Activated naive CD8-positive, alpha-beta T cell treated with anti-CD3 and anti-CD28 coated beads, Interleukin-2, amount 10 ng/mL, durations not matched to agents 7 days and 5 days (primary cell): ENCODE measurements at places on chromosomes 2 and 18. TPM values are rescaled to one million over a fixed set of nuclear protein-coding genes. Genes with fewer than 3 reads are reported as not detected.

DNA sequence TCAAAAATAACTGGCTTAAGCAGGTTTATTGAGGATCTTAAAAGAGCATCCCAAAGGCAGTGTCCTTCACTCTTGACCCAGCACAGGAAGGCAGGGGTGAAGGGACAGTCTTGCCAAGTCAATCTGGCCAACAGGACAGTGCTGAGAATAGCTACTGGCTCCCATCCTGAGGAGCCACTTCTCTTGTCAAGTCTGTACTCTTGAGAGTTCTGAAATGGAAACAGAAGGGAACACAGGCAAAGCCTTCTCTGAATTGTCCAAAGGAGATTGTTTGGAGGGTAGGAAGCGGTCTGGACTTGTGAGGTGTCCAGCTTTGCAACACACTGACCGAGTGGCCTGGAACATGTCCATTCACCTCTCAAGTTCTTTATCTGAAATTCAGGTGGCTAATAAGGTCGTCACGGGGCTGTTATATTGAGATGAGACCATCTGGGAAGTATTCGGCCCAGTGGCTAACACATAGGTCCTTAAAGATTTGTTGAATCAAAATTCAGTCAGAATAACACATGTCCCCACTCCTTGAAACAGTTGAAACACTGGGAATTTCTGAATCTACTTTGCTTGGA lies 99.5 kb upstream of the FHL2 start:
- no peak for DNase-seq

DNA sequence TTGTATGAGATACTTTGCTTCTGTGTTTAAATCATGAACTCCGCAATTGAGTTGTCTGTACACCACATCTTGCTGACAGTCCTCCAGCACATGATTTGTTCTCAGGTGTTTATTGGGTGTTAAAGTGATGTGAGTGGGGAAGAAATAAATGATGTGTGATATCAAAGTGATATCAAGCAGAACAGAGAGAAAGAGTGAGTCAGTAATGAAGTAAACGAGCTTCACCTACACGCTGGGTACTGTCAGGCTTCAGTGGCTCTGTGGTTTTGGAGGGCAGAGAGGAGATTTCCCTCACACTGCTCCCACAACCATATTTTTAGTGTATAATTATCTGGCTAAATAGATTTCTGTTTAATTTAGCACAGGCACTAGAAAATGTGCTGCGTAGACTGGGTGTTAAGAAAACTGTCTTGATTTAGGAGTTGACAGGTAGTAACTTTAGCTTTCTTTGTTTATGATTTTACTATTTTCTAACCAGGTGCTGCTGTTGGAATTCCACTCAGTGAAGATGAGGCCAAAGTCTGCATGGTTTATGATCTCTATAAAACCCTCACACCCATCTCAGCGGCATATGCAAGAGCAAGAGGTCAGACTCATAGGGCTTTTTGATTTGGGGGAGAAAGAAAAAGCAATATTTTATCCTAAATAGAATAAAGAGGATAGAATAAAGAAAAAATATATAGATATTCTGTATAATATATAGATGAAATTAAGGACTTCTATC lies 21.2 kb downstream of the ATIC start:
- no peak for DNase-seq

DNA sequence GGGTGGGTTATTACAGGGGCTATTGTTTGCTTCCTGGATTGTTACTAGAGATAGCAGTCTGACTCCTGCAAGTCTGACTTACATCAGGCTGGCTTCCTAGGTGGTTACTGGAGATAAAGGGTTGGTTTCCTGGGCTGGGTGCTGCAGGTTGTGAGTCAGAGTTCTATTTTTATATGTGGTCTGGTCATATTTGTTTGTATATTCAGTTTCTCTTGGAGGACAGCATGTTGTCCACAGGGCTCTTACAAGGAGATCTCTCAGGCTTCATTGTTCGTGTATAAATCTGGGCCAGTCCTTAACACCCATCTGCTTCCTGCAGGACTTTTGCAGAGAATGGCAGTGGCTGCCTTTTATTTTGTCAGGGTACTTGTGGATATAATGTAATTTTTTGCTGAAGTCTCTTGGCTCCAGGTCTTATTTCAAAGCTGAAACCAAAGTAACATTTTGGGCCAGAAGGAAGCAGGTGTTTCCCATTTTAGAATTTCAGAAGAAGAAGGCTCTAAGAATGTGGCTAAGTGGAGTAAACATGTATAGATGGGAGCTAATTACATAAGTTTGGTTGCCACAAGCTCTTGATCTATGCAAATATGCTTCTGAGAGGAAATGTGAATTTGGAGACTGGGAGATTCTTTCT lies 65.9 kb upstream of the SLC16A14 start:
- DNase-seq = no peak

GRCh38 chr2:38615237-38615636 lies 12.5 kb upstream of the HNRNPLL start:
- DNase-seq = no peak

DNA sequence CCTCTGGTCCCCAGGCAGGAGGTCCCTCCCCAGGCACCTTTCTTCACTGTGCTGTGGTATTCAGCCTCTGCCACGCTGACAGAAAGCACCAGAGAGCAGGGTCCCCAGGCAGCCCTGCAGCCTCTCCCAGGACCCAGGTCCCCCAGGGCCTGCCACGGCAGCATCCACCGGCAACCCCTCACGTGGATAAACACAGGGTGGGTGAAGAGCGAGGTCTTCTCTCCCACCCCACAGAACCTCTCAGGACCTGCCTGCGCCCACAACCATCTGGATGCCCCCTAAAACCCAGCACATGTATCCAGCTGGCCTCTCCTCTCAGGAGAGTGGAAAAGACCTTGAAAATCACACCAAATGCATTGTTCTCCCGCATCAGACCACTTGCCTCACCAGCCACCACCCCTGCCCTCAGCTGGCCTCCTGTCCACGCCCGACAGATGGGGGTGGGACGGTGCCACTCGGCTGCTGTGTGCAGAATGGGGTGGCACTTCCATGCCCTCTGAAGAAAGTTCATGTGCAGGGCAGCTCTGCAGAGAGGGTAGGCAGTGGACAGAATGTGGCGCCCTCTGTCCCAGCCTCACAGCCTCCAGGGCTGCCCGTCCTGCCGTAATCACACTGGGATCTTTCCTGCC lies 4.0 kb upstream of the CROCC2 start:
- no peak for DNase-seq

DNA sequence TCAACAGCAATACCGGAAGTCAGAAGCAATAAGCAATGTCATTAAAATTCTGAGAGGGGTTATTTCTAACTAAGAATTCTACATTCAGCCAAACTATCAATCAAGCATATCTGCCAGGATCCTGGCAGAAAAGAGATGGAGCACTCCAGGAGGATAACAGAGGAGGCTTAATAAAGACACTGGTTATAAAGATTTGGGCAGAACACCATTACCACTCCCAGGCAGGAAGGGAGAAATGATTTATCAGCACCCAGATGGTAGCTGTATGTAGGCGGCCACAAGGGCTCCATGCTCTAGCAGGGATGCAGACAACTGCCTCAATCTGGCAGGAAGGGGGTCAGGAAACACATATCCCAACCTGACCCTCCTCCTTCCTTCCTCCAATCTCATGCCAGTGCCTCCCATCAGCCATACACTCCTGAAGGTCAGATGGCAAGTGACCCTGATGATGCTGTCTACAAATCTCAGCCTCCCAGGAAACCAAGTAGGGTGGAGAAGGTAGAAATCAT lies 20.5 kb upstream of the TNFAIP6 start:
- DNase-seq = no peak

The ANO7 gene
- 1.4 TPM for total RNA-seq

DNA sequence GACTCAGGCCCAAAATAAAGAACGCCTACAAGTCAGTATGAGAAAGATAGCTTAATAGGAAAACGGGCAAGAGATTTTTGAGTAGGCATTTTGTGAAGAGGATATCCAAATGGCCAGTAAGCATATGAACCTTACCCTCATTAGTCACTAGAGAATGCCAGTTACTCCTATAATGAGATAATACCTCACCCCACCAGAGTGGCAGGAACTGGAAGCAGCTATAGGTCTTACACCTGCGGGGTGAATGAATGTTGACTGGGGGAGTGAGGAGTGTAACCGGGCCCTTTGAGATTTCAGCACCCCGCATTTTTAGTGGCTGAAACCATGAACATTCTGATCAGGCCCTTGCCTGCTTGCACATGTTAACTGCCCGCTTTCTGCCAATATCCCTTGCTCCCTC lies 7.5 kb upstream of the PTPN2 start:
- no peak for DNase-seq

GRCh38 chr2:176158855-176159662 lies 2.0 kb downstream of the HOXD3 start:
- DNase-seq = no peak

DNA sequence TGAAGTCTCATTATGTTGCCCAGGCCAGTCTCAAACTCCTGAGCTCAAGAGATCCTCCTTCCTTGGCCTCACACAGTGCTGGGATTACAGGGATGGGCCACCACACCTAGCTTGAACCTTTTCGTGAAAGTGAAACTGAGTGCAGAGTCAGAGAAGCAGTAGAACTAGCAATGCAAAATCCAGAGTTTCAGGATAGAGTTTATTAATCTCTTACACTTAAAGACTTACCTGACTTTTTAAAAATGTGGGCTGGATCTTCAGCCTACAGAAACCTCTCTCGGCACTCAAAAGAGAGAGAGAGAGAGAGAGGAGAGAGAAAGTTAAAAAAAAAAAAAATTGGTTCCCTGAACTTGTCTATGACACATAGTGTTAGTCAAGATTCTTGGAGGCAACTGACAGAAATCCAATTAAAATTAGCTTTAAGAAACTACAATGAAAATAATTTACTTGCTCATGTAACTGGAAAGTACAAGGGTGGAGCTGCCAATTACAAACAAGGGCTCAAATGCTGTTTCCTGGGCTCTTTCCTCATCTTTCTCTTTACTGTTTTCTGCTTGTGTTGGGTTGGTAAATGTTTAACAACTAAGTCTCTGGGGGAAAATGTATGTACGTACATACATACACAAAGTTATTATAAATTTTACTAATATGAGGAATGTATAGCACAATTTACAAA lies 98.1 kb upstream of the CERS6 start:
- no peak for DNase-seq

DNA sequence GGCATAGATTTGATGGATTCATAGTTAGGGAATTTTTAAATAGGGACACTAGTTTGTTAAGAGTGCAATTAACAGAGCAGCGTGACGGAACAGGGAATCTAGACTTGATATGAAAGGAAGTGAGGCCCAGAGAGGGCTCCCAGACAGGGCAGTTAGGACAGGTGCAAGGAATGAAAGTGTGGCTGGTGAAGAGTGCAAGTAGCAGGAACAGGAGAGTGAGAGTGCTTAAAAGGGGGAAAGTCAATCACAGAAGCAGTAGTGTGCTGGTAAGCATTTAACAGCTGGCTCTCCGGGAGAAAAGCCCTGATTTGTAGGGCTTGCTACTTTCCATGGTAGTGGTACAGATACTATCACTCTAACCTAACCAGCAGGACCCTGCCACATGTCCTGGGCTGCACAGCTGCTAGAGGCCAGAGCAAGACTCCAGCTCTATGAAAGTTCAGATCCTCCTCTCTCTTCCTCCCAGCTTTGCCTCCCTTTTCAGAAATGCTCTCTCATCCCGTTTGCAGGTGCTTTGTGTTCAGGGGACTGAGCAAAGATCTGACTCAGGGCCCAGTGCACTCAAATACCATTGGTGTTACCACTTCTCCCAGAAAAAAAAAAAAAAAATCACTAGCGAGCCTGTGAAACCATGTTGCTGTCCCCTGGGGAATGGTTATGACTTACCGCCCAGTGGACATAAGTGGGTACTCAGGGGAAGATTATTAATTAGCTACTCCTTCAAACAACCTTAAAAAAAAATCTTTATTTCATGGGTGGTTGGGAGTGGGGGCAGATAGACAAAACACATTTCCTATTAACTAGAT lies 18.1 kb upstream of the GCFC2 start:
- DNase-seq = no peak

GRCh38 chr2:29393676-29394075 lies 278.5 kb downstream of the CLIP4 start:
- no peak for DNase-seq

The CRIM1 gene
- 3.2 TPM for total RNA-seq

DNA sequence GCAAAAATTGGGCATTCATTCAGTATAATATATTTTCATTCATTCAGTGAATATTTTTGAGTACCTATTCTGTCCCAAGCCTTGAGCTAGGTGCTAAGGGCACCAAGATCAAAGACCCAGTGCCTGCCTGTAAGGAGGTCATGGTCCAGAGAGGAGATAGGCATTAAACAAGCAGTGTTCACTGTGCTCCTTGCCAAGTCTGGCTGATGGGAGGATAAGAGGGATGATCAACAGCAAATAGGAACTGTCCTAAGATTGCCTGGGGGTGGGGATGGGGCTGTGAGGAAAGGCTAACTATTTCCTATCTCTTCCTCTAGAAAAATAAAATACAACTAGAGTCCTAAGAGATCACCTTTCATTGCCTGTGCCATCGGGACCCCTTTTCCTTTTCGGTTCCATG lies 60.4 kb downstream of the SETBP1 start:
- DNase-seq = no peak

DNA sequence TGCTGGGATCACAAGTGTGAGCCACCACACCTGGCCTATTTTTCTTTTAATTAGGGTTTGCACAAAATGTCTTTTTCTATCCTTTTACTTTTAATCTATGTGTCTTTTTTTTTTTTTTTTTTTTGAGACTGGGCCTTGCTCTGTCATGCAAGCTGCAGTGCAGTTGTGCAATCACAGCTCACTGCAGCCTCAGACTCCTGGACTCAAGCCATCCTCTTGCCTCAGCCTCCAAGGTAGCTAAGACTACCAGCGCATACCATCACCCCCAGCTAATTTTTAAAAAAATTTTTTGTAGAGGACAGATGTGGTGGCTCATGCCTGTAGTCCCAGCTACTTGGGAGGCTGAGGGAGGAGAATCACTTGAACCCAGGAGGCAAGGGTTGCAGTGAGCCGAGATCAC lies 27.1 kb downstream of the ADCY3 start:
- DNase-seq = no peak

DNA sequence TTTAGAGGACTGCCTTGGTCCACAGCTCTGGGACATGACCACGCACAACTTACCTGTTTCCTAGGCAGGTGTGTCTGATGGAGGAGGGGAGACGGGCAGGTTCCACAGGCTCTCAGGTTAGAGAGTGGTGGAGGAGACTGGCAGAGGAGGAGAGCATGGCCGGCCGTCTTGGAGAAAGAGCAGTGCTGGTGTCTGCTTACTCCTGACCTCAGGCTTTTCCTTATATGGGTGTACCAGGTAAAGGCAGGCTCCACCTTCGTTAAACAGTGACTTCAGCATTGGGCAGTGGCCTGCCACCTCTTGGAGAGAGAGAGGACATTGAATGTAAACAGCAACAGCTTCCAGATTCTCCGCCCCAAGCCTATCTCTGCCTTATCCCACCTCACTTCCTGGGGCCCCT lies at the start of gene CAPN13:
Gene CAPN13 (minus strand): TSS at position 198 of the 400 bp plus-strand sequence. CDS start 20,121 bp downstream, outside the sequence.
- DNase-seq = no peak
